ENCODE measurements at places on chromosomes 4 and X.
A peak's percentile ranks its signal among the peaks of the same experiment; 100 is the strongest.

GRCh38 chr4:183517781-183518180 is 12.9 kb downstream of the ING2 start:
- DNase-seq, result no peak

DNA sequence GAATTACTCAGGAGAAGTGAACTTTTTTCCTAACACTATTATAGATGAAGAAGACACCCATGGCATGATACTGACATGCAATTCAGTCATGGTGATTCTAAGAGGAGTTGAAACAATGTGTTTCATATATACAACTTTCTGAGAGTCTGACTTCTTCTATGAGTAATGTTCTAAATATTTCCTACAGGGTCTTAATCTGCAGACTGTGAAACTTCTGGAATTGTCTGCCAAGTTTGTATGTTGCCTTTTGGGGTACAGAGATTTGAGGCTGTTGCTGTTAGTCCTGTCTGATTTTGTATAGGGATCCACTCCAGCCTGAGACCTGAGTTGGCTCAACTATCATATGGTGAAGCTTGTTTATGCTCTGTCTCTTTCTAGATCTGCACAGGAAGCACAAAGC is 160.6 kb upstream of the GATB start:
- DNase-seq, result no peak

DNA sequence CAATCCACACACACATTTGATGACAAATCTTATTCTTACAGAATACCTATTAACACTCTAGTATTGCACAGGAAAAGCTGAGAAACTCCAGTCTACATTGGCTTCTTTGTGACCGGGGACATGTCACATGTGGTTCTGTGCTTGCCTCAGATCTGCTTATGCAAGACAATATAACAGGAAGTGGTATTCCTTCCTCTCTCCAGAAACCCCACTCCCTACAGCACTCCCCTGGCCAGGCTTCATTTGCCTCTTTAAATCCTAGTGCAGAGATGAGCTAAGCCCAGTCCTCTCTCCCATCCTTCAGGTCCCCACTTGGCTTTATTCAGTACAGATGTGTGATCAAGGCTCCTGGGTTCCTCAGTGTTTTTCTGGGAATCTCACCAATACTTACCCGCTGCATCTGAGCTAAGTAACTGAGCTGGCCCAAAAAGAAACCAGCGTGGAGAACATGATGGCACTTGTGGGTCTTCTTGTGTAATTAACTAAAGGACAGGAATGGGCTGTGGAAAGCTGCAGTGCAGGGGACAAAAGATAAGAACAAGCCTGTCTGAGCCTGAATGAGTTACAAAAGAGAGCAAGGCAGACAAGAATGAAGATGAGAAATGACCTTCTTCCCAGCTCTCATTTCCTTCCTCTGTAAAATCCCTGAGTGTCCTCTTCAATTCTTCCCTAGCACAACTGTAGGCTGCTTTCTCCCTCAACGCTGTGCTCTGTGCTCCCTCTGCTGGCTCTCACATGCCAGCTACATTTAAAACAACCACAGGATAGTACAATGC is 105.6 kb downstream of the HNRNPD start:
- peak; percentile 90 for DNase-seq

GRCh38 chr4:145530662-145531061 is 49.0 kb downstream of the SMAD1 start:
- DNase-seq, result no peak

- peak; percentile 42 for DNase-seq
These were observed 62.2 kb downstream of the PRKX start for GRCh38 chrX:3651277-3651676.

DNA sequence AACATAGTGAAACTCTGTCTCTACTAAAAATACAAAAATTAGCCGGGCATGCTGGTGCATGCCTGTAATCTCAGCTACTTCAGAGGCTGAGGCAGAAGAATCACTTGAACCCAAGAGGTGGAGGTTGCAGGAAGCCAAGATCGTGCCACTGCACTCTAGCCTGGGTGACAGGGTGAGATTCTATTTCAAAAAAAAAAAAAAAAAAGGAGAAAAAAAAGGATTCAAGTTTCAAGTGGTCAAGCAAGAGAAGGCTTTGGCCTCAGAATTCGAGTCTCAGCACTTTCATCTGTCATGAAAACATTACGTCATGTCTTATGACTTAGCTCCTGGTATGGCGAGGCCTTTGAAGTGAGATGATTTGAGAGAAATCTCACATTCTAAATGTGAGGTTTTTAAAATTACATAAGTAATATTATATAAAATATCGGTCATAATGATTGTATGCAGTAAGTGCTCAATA is 21.2 kb upstream of the DHRSX start:
- peak; percentile 91 for DNase-seq

GRCh38 chr4:184477201-184477999 is 3.0 kb upstream of the IRF2 start:
- no peak for DNase-seq

GRCh38 chr4:128831531-128832242 is 22.2 kb downstream of the JADE1 start:
- no peak for DNase-seq

DNA sequence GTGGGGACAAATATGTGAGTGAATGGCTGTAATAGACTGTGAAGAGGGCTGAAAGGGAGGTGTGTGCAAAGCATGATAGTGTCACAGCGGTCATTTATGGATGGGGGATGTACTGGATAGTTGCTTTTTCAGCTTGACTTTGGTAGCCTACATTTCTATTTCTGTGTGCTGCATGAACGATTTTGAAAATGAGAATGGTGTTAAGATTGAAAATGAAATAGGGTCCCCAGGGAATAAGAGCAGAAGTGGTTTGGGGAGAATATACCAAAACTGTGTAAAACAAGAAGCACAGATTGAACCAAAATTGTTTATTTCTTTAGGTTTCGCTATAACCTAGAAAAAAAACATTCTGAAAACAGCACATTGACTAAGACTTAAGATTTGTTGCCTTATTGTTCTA is 58.8 kb upstream of the CLNK start:
- no peak for DNase-seq

DNA sequence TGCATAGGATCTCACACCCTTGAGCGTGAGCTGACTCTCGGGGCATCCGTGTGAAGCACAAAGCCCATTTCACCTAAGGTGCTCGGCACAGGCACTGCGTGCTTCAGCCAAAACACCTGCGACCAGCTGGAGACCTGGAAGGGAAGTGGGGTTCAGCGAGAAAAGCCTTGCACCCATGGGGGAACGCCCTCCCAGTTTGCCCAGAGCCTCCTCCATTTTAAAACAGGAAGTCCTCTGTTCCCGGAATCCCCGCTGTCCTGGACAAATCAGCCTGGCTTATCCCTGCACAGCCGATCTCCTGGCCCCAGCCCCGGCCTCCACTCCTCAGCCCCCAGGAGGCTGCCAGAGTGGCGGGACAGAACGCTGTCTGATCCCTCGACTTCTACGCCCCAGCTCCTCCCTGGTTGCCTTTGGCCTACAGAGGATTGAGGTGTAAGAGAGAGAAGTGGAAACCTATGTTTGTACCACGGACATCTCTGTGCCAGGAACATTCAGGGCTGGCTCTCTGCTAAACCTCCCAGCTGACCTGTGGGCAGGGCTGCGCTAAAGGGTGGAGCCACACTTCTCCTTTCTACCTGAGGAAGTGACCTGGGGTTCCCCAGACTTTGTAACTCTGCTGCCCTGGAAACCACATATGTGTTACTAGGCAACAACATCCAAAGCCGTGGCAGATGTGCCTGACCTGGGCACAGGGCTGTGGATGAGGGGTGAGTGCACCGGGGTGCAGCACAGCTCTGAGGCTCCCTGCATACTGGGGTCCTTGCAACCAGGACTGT is 3.8 kb upstream of the C4orf50 start:
- no peak for DNase-seq

- DNase-seq, result peak; percentile 89
These were observed 25.2 kb upstream of the G3BP2 start for GRCh38 chr4:75698162-75698962.

- no peak for DNase-seq
These were observed 88.0 kb downstream of the RAB28 start for GRCh38 chr4:13396161-13396560.

DNA sequence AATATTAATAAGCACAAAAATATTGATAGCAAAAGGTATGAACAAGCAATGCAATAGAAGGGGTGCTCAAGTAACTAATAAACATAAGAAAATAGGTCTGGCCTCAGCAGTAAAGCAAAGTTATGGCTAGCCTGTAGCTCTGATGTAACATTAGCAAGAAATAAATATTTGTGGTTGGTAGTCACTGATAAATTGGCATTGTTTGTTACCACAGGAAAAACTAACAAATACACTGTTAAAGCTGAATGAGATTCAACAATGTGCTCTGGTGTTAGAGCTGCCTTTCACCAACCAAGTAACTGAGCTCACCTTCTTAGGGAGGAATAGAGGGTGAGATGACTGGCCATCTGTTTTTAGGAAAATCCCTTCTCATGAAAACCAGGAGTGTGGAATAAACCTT is 71.4 kb downstream of the AREG start:
- DNase-seq, result no peak

GRCh38 chrX:148385471-148385870 is 114.9 kb upstream of the AFF2 start:
- no peak for DNase-seq

- DNase-seq, result no peak
These were observed 2212.0 kb downstream of the PCDH7 start for GRCh38 chr4:32932156-32932555.

- DNase-seq, result no peak
These were observed 15.3 kb downstream of the INTU start for GRCh38 chr4:127648061-127648460.

DNA sequence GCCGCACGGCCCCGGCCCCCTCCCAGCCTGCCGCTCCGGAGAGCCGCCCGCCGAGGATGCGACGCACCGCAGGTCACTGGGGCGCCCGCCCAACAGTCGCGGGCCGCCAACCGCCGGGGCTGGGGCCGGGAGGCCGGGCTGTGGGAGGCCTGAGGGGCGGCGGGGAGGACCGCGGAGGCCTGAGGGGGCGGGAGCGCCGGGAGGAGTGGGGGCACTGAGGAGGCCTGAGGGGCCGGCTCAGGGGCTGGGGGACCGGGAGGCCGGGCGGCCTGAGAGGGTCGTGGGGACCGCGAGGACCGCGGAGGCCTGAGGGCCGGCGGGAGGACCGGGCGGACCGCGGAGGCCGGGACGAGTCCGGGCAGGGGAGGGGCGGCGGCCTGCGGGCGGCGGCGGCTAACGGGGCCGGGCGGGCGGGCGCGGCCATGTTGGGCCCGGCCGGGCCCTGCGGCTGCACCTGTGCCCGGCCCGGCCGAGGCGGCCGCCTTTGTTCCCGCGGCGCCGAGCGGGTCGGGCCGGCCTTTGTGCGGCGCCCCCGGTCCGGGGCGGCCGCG is 353 bp downstream of the NSD2 start:
- DNase-seq, result peak; percentile 33

DNA sequence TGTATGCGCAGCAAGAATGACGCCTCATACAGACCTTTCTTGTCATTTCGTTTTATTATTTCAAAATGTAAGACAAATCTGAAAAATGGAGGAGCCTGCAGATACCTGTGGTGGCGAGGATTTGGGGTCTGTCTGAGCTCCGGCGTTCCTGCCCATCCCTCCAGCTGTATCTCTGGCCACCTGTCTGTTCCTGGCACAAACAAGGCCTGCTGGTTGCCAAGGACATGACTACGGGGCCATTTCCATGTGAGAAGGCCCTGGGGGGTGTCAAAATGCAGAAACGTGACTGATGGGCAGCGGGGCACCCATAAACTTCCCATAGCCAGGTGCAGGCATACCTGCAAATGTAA is 591 bp upstream of the TSPAN7 start:
- no peak for DNase-seq

GRCh38 chr4:156710365-156711192 is 261.0 kb downstream of the PDGFC start:
- DNase-seq, result no peak
